Dermis lymphatic vessel endothelial cell (primary cell): ENCODE measurements at places on chromosomes 2 and 18. TPM values are rescaled to one million over a fixed set of nuclear protein-coding genes. Genes with fewer than 3 reads are reported as not detected.

GLI2 gene
- total RNA-seq, result 0.09 and 0.76 TPM in 2 replicates

UGT1A5 gene
- not detected in 2 replicates for total RNA-seq

BCL11A gene
- total RNA-seq, result 0.65 and 1.4 TPM in 2 replicates

ZNF396 gene
- 0.95 and 0.98 TPM in 2 replicates for total RNA-seq

REG3A gene
- not detected in 2 replicates for total RNA-seq

GALNT3 gene
- 0.11 and 0.17 TPM in 2 replicates for total RNA-seq

DSG4 gene
- total RNA-seq, result not detected in 2 replicates

IL1RL1 gene
- under 0.01 and 0.09 TPM in 2 replicates for total RNA-seq

C2orf42 gene
- 11.2 and 15.1 TPM in 2 replicates for total RNA-seq

RGPD4 gene
- not detected in 2 replicates for total RNA-seq

UGT1A10 gene
- not detected in 2 replicates for total RNA-seq

ABCG5 gene
- total RNA-seq, result not detected in 2 replicates

FAM237A gene
- not detected in 2 replicates for total RNA-seq

UPP2 gene
- not detected in 2 replicates for total RNA-seq

TLX2 gene
- not detected in 2 replicates for total RNA-seq

EGR4 gene
- under 0.01 TPM in 1 of 2 replicates, not detected in the other for total RNA-seq

CBLN2 gene
- total RNA-seq, result not detected in 2 replicates

CLIP4 gene
- total RNA-seq, result 5.4 and 5.9 TPM in 2 replicates

TNFAIP6 gene
- 0.33 TPM in 1 of 2 replicates, not detected in the other for total RNA-seq

GMPPA gene
- total RNA-seq, result 19.5 and 25.0 TPM in 2 replicates

CYTIP gene
- not detected in 2 replicates for total RNA-seq

D2HGDH gene
- total RNA-seq, result 10.3 and 10.8 TPM in 2 replicates

CYP1B1 gene
- total RNA-seq, result 0.11 and 1.1 TPM in 2 replicates

SLC9A4 gene
- not detected in 2 replicates for total RNA-seq
